ENCODE measurements at places on chromosomes 3 and 15.

DNA sequence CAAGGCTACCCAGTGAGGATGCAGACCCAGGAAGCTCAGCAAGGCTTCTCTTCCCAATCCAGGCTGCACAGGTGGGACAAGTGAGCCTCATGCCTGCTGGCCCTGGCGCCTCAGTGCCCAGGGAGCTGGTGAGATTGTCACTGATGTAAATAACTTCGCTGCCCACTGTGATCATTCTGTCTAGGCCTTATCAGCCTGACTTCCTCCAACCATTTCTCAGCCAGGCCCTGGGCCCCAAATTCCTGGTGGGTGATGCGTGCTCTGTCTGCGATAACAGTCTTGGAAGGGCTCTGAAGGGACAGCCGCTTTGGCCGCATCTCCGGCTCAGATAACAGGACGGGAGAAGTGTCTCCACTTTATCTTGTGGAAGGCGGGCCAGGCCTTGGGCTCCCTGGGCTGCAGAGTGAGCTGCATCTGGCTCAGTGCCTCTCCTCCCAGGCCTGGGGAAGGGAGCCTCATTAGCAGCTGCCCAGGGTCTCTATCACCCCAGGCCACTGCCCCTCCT lies 2.2 kb upstream of the FBLN2 start:
- DNase-seq = no peak

DNA sequence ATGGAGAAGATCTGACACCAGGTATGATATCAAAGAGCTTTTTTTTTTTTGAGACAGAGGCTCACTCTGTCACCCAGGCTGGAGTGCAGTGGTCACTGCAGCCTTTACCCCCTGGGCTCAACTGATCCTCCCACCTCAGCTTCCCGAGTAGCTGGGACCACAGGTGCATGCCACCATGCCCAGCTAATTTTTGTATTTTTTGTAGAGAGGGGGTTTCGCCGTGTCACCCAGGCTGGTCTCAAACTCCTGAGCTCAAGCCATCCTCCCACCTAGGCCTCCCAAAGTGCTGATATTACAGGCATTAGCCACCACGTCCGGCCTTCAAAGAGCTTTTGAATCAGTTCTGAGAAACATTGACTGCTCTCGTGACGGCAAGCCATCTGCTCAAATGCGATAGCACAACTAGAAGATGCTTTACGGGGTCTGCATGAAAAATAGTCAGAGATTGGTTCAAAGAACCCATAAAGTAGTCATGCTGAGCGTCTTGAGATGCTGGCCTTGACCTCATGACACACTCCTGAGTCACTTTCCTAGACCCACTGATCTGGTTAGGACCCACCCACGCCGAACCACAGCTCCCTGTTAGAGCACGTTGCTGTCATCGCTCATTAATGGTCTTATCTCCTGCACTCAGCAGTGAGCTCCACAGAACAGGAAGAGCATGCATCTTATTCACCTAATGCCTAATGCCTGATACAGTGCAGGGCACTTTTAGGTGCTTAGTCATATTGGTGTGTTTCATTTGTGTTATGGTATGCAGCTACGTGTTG lies 57.0 kb upstream of the NR2F2 start:
- DNase-seq = peak; percentile 85

GRCh38 chr3:96657710-96658109 lies 156.7 kb upstream of the EPHA6 start:
- DNase-seq = no peak

DNA sequence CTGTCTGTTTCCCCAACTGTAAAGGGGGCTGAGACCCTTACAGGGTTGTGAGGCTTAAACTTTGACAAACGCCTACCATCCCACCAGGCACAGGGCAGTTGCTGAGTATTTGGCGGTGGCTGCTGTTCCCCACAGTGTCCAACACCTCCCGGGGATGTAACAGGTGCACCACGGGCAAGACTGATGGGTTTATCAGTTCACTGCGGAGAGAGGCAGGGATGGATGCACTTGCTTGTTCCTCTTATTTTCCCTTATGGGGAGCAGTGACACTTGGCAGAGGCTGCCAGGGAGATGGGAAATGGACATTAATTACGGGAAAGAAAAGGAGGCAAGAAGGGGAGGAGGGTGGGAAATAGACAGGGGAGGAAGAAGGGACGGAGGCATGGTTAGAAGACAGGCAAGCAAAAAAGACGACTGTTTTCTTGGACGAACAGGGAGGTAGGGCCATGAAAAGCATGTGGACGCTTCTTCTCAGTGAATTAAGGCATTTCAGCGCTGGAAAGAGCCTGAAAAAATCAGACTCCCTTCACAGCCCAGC lies 16.6 kb upstream of the ADIPOQ start:
- no peak for DNase-seq

DNA sequence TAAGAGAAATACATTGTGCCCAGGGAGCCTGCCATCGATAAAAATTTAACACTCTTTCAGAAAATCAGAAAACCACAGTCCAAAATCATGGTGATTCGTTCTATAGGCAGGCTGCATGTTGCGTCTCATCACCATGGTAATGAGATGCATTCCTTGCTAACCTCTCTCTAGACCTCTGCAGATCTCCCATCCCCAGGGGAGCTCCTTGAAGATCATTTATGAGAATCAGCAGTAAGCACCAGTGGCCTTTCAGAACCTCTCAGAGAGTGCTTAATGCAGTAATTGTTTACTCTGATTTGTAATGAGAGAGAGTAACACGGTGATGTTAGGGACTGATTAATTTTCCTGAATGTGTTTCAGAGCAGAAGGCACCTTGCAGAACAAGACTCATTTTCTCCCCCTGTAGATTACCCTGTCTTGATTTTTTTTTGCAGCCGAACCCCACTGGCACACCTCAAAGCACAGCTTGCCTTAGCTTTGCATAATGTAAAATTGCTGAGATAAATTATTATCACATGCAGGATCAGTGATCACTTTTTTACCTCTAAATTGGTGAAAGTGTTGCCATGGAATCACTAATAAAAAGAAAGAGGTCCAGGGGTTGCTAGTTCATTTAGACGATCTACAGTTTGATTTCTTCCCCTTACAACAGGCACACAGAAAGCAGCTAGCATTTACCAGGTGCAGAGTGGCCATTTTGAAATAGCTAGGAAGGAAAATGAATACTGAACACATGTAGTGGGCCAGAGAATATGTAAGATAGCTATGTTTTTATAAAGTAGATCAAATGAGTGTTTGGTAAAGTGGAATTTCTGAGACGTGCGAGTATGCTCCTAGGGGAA lies 98.9 kb upstream of the CHL1 start:
- no peak for DNase-seq

DNA sequence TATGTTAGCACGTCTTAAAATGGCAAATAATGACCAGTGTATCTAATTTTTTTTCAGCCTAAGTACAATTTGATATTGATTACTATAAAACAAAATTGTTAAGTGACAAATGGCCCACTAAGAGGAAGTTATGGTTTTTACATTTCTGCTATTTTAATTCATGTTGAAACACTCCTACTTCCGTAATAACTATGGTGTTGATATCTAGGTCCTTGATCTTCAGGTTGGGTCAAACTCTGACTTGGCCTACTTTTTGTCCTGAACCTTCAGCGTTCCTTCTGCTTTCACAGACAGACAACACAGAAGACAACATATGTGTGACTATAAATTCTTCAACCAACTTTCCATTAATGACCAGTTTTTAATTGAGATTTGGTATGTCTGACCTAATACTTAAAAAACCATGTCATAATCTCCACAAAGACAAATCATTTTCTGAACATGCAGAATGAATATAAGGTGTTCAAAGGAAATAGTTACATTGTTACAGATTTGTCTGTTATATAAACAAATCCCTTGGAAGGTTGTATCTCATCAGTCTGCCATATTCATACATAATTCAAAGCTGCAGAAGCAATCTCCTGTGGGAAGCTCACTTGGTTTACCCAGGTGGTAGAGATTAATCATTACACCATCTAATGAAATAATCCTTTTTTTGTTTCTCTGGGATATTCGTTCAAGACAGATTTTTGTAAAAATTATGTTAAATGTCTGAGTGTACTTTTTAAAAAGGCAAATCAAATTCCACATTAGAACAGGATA lies 92.1 kb upstream of the TSPAN3 start:
- no peak for DNase-seq

DNA sequence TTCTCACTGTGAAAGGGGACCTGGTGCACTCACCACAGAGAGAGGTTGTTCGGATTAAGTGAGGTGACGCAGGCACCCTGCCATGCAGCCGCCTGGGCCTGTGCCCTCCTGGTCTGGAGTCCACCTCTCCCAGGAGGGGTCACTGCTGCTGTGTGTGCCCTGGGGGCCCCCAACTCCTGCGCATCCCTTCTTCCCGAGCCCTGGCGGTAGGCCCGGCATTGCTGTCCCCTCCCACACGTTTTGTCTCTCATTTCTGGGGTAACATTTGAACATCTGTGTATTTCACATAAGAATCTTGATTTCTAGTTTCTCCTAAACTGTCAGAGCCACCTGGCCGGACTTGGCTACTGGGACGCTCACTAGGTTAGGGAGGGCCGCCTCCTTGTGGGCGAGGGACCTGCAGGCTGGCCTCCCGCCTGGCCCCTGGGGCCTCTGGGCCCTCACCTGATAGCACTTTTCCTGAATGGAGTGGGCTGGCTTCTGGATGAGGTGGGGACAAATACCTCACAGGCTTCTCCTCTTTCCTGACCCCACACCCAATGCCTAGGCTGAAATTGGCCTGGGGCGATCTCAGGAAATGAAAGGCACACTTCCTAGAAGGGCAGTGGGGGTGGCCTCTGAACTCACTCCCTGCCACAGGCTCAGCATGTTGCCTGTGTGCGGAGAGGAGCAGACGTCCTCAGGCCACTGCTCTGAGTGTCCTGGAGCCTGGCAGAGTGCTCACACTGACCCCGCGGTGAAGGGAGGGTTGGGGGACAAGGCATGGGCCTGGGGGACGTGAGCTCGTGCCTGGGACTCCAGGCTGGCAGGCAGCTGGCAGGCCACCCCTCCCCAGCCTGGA lies 104.2 kb upstream of the PRR23E start:
- DNase-seq = no peak

- no peak for DNase-seq
Measured at GRCh38 chr3:185387646-185388045, 24.7 kb downstream of the MAP3K13 start.

GRCh38 chr3:123414973-123415775 lies 33.7 kb downstream of the ADCY5 start:
- DNase-seq = no peak

DNA sequence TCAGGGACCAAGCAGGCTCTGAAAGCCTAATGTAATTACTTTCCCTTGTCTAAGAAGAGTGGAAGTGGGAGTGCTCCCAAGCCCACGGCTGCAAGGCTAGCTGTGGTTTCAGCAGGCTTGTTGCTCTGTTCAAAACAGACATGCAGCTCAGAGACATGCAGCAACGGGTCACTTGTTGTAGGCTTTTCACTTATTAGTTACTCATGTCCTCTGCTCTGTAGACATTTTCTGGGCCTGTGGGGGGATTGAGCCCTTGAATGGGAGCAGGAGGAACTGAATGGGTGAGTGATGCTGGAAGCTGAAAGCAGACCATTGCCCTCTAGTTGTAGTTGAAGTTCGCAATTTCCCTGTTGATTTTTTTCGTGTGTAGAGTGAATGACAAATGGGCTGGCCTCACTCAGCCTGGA lies 261.9 kb upstream of the NR2E3 start:
- DNase-seq = no peak

- DNase-seq = no peak
Measured at GRCh38 chr3:38149708-38150107, 11.2 kb downstream of the MYD88 start.

- DNase-seq = no peak
Measured at GRCh38 chr3:95123104-95123503, 1060.2 kb downstream of the NSUN3 start.

GRCh38 chr3:135325726-135326235 lies 530.7 kb downstream of the EPHB1 start:
- no peak for DNase-seq

GRCh38 chr3:139264375-139264774 lies 79.4 kb upstream of the MRPS22 start:
- no peak for DNase-seq

DNA sequence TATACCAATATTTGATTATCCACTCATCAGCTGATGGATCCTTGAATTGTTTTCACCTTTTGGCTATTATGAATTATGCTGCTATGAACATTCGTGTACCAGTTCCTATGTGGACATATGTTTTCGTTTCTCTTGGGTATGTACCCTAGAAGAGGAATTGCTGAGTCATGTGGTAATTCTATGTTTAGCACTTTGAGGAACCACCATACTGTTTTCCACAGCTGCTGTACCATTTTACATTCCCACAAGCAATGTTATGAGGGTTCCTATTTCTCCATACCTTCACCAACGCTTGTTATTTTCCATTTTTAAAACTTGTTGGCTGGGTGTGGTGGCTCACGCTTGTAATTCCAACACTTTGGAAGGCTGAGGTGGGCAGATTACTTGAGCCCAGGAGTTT lies 62.9 kb downstream of the RPLP1 start:
- no peak for DNase-seq

- peak; percentile 41 for DNase-seq
Measured at GRCh38 chr3:50356553-50356952, 2.8 kb downstream of the TMEM115 start.

DNA sequence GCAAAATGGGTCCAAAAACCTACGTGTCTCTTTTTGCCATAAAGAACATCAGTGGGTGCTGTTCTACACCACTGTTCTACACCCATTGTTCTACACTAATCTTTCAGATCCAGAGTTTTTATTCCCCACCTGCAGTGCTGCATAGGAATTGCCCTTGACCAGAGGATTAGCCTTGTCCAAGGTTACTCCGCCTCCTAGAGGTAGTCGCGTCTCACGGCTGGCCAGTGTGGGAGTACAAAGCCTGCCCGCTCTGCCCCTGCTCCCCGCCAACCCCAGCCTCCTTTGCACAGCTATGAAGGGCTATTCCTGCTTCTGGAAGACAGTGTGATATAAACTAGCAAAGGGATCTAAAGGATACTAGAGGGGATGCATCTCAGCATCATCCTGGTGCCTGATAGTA lies 222.1 kb upstream of the LMCD1 start:
- no peak for DNase-seq

- DNase-seq = no peak
Measured at GRCh38 chr3:168030577-168030976, 65.1 kb downstream of the GOLIM4 start.

GRCh38 chr3:179949869-179950268 lies 86.9 kb downstream of the PEX5L start:
- DNase-seq = no peak

DNA sequence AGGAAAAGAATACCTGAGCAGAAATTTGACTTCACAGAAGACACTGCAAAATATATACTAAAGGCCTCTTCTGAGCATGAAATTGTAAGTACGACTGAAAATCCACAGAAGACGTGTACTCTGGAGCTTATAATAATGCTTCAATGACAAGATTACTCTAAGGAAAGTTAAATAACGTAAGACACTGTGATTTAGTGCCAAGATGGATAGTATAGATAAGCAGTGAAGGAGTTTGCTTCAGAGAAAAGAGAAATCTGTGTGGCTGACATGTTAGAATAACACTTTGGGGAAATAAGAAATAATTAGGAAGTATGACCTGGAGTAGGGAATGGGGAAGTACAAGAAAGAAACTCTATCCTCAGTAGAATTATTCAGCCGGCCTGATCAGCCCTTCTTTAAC lies 28.9 kb downstream of the ALDH1A2 start:
- DNase-seq = no peak

GRCh38 chr3:42161050-42161935 lies 70.1 kb downstream of the TRAK1 start:
- DNase-seq = peak; percentile 38
